ENCODE measurements at places on chromosomes 1 and 21.
A peak's percentile ranks its signal among the peaks of the same experiment; 100 is the strongest.

DNA sequence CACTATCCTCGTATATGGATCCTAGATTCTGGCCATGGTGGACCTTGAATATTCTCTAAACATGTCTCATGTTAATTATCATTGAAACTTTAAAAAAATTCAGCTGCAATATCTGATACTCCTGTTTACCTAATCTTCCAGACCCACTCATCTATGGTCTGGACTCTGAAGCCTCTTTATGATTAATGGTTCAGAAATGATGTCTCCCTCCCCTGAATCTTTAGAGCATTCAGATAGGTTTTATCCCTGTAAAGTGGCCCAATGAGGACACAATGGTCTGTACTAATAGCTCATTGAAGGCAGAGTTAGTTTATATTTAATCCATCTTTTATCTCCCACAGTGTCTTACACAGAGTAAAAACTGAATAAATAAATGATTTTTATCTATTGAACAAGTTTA, 53.0 kb upstream of the DUSP10 start:
- peaks cover 3% of the 10 kb centered on the region for H3K4me1 ChIP-seq
- no peaks in the 10 kb centered on the region for H3K36me3 ChIP-seq
- no peaks in the 10 kb centered on the region for H3K27me3 ChIP-seq
- no peak overlapping the region for H3K27ac ChIP-seq
- DNase-seq: no peak

GRCh38 chr1:85573322-85573721, 7.2 kb upstream of the CCN1 start:
- DNase-seq: no peak
- no peaks in the 10 kb centered on the region for H3K27me3 ChIP-seq
- H3K4me1 ChIP-seq: peaks cover 10% of the 10 kb centered on the region
- no peaks in the 10 kb centered on the region for H3K36me3 ChIP-seq
- H3K4me3 ChIP-seq: no peak overlapping the region
- H3K27ac ChIP-seq: no peak overlapping the region

DNA sequence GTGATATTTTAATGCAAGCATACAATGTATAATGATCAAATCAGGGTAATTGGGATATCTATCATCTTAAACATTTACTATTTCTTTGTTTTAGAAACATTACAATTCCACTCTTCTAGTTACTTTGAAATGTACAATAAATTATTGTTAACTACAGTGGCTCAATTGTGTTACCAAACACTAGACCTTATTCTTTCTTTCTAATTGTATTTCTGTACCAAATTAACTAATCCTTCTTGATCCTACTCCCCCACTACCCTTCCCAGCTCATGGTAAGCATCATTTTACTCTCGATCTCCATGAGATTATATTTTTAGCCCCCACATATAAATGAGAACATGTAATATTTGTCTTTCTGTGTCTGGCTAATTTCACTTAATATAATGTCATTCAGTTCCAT, 95.0 kb upstream of the MROH9 start:
- no peaks in the 10 kb centered on the region for H3K27me3 ChIP-seq
- no peaks in the 10 kb centered on the region for H3K4me1 ChIP-seq
- no peak overlapping the region for H3K27ac ChIP-seq
- H3K4me3 ChIP-seq: no peak overlapping the region
- DNase-seq: no peak
- H3K36me3 ChIP-seq: no peaks in the 10 kb centered on the region

DNA sequence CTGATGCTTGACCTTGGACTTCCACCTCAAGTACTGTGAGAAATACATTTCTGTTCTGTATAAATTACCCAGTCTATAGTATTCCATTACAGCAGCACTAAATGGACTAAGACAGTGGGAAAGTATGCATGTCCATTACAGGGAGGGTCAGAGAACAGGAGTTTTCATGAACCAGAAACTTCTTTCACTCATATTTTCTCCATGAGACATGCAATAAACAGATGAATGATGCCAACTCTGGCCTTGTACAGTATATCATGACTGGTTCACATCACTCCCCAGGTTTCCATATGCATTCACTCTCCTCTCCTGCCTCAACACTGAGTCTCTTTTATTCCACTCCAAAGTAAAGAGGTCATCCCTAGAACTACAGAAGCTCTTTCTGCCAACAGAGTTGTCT, 4.5 kb upstream of the IFI16 start:
- H3K27me3 ChIP-seq: no peaks in the 10 kb centered on the region
- H3K4me1 ChIP-seq: peaks cover 37% of the 10 kb centered on the region
- no peak overlapping the region for H3K4me3 ChIP-seq
- no peak for DNase-seq
- H3K36me3 ChIP-seq: no peaks in the 10 kb centered on the region
- H3K27ac ChIP-seq: peak overlapping the region; percentile 6

DNA sequence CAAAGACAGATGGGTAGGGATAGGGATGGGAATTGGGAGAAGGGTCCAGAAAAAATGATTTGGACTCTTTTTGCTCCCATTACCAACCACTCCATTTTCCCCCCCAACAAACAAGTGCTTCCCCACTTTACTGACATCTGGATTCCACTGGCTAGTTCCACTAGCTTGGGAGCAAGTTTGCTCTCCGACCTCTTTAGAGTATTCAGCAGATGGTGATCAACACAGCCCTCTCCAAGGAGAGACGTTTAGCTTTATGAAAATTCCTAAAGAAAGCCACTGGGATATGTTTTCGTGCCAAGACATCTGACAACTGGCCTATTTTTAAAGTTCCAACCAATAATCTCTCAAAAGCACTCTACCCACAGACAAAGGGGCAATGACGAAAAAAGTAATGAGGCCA, 50.3 kb downstream of the ITPKB start:
- peaks cover 46% of the 10 kb centered on the region for H3K4me1 ChIP-seq
- H3K4me3 ChIP-seq: no peak overlapping the region
- no peaks in the 10 kb centered on the region for H3K36me3 ChIP-seq
- no peak for DNase-seq

Data from upper lobe of left lung (tissue), 6 donors.